Left cardiac atrium (tissue), 4 donors: ENCODE measurements at places on chromosomes 12 and 14.

DNA sequence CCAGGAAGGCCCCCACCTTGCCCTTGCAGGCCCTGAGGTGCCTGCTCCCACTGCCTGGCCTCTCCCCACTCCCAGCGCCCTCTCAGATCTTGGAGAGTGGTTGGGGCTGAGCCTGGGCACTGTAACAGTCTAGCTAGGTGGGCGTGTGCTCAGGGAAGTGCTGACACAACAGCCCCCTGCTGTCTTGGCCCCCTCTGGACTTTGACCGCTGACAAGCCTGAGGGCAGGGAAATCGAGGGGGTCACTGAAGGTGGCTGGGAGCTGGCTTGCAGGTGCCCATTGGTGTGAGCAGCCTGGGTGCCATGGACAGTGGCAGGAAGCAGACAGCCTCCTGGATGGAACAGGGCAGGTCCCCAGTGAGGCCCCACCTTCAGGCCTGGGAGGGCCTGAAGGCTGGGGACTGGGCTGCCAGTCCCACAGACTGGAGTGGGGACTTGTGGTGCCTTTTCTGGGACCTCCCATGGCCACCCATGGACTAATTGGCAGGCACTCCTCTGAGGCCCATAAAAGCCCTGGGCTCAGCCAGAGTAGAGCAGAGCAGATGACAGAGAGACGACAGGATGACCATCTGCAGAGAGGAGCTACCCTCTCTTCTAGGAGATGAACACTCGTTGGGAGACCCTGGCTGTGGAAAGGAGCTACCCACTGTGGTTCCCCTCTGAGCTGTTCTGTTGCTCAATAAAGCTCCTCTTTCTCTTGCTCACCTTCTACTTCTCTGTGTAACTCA is 158.6 kb upstream of the SLC38A2 start:
- DNase-seq, result no peak

DNA sequence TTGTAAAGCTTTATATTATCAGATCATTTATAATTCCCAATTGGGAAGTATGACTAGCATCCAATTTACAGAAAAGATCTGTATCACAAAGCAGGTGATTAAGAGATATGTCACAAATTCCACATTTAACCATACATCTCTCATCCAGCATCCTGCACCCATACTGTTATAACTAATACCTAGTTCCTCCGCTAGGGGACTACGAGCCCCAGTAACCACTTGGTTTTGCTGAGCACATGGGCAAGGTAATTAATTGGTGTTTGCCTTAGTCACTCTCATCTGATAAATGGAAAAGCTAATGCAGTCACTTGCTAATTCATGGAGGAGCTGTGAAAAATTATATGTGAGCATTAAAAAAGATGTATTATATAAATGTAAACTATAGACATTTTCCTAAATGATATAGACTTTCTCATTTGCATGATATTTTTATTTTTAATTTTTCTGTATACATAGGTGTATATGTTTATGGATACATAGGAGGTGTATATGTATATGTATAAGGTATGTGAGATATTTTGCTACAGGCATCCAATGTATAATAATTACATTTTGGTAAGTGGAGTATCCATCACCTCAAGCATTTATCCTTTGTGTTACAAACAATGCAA is 1031.8 kb downstream of the GALC start:
- DNase-seq, result no peak

GRCh38 chr14:80049055-80049454 is 162.2 kb downstream of the DIO2 start:
- no peak for DNase-seq

DNA sequence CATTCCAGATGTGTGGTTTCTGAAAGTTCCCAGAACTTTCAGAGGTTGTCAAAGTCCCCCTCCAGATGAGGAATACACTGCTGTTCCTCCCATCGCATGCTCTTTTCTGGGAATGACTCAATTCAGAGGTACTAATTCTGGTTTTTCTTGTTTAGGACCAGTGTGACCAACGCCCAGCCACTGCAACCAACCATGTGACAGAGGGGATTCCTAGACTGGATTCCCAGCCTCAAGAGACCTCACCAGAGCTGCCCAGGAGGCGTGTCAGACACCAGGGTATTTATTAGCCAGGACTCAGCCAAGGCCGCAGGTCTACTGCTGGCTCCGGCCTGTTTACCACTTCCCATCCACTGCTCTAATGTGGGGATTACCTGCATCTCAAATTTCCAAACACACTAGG is 24.2 kb downstream of the TRAFD1 start:
- no peak for DNase-seq

DNA sequence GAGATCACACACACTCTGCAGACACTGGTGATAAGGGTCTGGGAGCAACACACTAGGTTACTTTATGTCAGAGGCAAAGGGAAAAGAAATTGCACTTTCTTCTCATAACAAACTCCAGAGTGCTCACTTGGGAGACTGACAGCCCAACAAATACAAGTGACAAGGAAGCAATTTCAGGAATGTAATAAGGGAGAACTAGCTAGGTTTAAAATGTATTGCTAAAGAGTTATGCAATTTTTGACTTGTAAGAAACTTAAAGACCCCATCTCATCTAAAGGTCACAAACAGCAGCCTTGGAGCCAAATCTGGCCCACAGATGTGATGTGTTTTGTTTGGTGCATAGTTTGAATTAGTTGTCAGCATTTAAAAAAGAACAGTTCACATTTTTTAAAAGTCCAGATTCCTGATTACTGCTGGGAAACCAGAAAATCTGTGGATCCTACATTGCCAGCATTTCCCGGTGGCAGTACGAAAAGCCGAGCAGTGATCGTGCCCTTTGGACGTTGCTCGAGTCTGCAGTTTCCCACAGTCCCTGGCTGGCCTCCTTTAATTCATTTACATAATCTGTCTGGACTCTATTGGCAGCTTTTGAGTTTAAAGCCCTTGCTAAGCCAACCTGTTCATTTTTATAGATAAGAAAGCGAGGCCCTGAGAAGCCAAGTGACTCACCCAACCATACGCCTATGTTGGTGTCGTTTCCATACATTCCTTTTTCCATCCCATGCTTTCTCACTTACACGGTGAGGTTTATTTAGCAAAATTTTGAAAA is 42.0 kb upstream of the ETV6 start:
- DNase-seq, result no peak

DNA sequence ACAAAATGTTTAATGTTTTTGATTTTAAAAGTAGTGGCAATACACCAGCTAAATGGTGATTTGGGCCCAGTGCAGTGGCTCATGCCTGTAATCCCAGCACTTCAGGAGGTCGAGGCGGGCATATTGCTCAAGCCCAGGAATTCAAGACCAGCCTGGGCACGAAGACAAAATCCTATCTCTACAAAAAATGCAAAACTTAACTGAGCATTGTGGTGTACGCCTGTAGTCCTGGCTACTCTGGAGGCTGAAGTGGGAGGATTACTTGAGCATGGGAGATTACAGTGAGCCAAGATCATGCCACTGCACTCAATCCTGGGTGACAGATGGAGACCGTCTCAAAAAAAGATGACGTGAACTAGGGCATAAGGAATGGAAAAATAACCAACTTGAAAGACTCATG is 4.7 kb downstream of the RPL36AL start:
- DNase-seq, result no peak

DNA sequence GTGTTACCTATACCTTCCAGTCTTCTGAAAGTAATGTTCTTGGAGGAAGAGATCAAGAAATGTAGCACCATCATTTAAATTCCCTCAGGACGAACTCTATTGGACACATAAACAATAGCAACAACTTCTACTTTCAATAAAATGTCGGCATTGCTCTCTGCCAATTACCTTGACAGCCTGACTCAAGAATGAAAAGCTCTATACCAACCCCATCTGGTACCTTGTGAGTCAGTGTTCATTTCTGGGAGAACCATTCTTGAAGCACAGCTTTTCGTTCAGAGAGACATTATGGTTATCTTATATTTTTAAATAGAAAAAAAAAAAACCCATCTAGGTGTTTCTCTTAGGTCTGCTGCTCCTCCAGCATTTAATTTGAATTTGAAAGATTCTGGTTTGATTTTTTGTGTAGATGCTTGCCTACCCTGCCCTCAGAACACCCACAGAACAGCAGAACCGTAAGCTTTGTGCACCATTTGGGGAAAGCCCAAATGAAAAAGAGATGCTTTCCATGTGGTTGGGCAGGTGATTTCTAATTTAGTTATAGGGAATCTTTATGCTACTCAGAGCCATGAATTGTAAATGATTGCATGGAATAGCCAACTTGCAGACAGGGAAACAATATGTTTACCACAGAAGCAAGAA is 156.0 kb downstream of the SAMD4A start:
- DNase-seq, result no peak

GRCh38 chr14:89805501-89805900 is 149.0 kb downstream of the EFCAB11 start:
- no peak for DNase-seq

- DNase-seq, result no peak
Observed at GRCh38 chr14:74954947-74955228, 509 bp downstream of the PGF start.

DNA sequence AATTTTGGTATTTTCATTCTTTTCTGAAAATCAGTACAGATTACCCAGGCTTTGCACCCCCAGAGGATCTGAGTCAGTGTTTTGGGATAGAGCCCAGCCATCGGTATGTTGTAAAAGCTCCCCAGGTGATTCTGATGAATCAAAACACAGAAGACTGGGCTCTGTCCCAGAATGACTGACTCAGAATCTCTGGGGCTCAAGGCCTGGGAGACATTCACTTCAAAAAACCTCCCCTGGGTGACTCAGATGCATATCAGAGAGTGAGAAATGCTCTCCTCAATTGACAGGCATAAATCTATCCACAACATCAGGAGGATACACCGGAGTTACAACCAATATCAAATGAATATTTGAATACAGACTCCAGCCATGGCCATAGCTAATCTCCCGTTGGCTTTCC is 32.6 kb downstream of the SLC35F4 start:
- DNase-seq, result peak; percentile 37

GRCh38 chr14:65079768-65080167 is 22.5 kb downstream of the MAX start:
- no peak for DNase-seq

DNA sequence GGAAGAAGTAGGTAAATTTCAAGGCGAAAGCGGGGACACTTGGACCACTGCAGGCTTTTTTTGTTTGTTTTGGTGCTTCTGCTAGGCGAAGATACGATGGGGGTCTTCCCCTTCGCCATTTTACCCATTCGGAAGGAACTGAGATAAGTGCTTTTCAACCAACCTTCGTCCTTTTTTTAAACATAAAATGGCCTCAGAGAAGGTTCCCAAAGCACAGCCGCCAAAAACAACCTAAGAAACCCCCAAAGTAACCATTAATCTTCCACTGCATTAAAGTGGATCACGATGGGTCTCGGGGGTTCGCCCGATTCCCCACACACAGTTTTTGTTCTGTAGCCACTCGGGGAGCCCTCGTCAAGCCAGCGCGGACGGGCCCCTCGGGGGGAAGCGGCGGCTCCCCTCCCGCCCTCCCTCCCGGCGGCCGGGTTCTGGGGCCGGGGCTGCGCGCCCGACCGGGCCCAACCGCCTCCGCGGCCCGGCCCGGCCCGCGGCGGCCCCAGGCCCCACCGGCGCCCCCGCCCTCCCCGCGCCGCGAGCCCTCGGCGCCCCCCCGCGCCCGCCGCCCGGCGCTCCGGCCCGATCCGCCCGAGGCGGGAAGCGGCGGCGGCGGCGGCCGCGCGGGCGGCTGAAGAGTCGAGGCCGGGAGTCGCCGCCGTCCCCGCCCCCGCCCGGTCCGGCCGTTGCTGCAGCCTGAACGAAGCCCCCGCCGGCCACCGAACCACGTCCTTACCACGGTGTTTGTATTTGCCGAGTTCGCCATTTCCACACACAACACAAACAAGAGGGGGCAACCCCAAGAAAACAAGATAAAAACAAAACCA is 790 bp downstream of the GTF2A1 start:
- DNase-seq, result peak; percentile 45

DNA sequence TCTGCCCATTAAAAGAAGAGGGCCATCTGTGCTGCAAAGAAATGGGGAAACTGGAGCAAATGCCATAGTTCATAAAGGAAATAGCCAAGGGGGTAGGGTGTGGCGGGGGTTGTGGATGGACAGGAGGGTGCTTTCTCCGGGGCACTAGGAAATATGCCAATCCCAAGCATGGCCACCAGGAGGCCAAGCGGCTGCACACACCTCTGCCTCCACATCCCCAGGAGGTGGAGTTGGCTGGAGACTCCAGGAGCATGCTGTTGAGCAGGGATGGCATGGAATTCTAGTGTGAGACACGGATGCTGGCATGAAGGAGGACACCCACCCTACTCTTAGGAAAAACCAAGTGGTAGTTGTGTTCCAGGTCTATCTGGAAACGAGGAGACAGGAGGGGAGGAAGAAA is 25.2 kb downstream of the NID2 start:
- peak; percentile 37 for DNase-seq

GRCh38 chr14:22188318-22188717 is 400.7 kb downstream of the DAD1 start:
- no peak for DNase-seq

GRCh38 chr14:75260025-75260763 is 18.4 kb upstream of the FOS start:
- DNase-seq, result no peak

GRCh38 chr12:127785540-127785939 is 481.4 kb upstream of the TMEM132C start:
- peak; percentile 29 for DNase-seq

DNA sequence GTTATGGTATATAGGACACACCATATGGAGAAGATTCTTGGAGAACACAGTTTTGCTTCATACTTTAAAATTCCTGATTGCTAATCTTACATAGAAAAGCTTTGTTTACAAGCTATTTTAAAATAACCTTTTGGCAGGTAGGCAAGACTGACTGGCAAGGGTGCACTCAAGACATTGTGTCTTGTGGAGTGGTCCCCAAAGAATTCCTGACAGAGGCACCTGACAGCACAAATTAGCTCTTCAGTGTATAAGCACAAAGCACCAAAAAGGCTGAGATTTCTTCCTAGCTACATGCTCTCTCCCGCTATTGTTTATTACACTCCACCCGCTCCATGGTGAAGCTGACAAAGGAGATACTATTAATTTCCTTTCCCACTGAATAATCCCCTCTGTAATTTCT is 139.4 kb downstream of the MON2 start:
- DNase-seq, result no peak

DNA sequence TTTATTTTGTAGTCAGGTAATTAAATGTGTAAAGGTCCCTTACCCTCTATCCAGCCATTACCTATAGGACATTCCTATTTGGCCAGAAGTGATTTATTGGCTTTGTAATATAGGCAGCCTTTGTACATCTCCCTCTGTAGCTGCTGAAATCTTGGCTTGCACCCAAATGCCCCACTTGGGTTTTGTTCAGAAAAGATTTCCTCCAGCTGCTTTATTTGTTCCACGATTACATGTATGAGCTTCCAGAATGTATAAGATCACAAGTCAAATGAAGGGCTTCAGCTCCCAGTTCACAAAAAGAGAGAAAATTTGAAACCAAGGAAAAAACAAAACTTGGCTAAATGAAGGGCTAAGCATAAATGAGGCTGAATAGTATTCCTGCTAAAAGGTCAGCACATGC is 103.4 kb downstream of the EFCAB11 start:
- DNase-seq, result no peak

- no peak for DNase-seq
Observed at GRCh38 chr14:68729556-68729955, 63.3 kb downstream of the ZFP36L1 start.

DNA sequence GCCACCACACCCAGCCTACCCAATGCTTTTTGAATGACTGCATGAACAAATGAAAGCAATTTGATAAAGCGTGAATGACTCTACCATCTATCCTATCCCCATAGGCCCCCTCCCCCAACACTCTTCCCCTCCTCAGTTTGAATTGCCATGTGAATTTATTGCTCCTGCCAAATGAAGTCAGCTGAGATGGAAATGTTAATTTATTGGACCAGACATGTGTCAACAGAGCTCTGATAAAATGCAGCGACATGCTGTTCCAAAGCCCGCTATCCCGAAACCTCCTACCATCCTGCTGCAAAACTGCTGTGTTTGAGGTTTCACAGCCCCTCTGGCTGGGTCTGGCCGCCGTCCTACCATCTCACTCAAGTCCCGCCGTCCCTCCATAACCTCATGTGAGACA is 360.5 kb downstream of the CACNA1C start:
- no peak for DNase-seq
